ENCODE measurements at places on chromosomes 7 and 10. TPM values are rescaled to one million over a fixed set of nuclear protein-coding genes. Genes with fewer than 3 reads are reported as not detected.
A peak's percentile ranks its signal among the peaks of the same experiment; 100 is the strongest.

PAX4 gene
- not detected for total RNA-seq

TUBB8 gene
- total RNA-seq, result not detected

GRCh38 chr10:63206997-63207811 is 74.1 kb downstream of the NRBF2 start:
- H3K4me1 ChIP-seq, result peaks cover 8% of the 10 kb centered on the region
- no peak overlapping the region for H3K27ac ChIP-seq
- H3K36me3 ChIP-seq, result peaks cover 71% of the 10 kb centered on the region
- no peak for DNase-seq
- H3K4me3 ChIP-seq, result no peak overlapping the region
- no peaks in the 10 kb centered on the region for H3K27me3 ChIP-seq

ARL5B gene
- total RNA-seq, result 8.1 TPM

DNA sequence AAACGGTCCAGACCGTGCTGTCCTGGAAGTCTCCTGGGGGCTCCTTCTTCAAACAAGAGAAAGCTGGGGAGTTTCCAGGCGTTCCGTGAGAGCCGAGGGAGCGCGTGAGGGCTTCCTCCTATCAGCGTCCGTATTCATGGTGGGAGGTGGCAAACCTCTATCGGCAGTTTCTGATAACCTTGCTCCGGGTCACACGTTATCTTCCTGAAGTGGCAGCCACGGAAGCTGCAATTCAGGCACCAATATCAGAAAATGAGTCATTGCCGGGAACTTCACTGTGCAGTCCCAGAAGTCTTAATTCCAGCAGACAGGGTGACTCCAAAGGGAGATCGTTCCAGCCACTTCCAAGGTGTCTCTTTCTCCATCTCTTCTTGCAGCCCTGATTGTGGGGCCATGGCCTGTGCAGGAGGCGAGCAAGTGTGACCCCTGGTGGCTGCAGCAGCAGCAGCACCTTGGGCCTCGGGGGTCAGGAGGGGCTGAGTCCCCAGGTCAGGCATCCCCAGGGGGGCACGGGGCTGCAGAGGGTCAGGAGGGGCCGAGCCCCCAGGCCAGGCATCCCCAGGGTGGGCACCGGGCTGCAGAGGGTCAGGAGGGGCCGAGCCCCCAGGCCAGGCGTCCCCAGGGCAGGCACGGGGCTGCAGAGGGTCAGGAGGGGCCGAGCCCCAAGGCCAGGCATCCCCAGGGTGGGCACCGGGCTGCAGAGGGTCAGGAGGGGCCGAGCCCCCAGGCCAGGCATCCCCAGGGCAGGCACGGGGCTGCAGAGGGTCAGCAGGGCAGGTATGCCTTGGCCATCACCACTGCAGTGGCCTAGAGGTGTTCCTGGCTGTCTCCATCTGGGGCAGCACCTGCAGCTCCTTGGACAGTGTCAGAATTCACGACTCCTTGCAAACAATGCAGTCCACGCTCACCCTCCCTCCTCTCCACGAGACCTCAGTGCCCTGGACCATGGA is 538.7 kb downstream of the DNAJB6 start:
- peak; percentile 38 for DNase-seq
- no peak overlapping the region for H3K4me3 ChIP-seq

DNA sequence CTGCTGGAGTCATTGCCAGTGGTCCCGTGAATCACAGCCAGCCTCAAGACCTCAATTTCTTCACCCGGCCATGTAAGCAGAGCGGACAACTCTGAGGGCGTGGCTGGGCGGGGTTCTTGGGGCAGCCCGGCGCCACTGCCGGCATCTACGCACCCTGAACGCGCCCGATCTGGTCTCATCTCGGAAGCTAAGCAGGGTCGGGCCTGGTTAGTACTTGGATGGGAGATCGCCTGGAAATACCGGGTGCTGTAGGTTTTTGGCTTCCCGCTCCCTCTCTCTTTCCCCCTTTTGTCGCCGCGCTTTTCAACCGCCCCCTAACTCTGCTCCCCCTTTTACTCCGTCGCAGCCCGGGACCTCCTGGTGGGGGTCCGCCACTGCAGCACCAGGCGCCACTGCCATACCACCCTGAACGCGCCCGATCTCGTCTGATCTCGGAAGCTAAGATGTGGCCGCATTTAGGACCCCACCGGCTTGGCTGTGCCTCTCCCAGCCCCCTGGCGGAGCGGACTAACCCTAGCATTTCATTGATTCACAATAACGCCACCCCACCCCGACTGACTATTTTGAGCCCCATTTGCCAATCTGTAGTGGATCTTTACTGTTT is 25.3 kb downstream of the GARIN1A start:
- H3K27ac ChIP-seq, result no peak overlapping the region
- no peaks in the 10 kb centered on the region for H3K27me3 ChIP-seq
- H3K4me3 ChIP-seq, result no peak overlapping the region

DNA sequence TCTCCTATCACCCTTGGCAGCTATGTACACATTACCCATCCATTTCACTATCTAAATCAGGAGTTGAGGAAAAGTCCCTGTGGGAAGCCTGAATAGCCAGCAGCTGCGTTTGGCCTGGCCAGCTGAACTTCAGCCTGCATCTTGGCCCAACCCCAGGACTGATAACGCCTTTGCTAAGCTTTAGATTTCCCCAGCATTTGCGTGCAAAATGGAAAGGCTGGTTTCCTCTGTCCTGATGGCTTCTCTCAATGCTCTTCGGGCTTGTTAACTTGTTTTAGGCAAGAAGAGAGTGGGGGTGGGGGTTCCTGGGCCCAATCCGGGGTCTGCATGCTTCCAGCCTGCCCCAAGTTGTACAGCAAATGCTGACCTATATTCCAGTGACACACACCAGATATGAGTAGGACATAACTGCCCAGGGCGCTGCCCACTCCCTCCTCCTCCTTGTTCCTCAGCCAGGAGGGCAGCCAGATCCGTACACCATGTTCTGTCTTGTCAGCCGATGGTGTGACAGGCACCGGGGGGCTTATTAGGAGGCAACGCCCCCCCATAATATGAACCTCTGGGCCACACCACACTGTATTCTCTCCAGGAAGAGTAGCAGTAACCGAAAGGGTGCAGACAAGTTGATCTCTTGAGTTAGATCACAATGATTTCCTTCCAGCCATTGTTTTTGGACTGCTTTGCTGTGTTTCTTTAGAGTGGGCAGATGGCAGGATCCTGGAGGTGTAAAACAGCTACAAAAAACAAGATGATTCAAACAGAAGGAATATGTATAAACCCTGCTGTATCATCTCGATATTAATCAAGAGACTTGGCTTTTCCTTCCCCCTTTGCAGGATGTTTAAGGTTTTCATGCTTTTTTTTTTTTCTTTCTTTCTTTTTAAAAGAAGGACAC is 339.0 kb downstream of the RNLS start:
- no peaks in the 10 kb centered on the region for H3K27me3 ChIP-seq
- H3K27ac ChIP-seq, result no peak overlapping the region
- H3K36me3 ChIP-seq, result no peaks in the 10 kb centered on the region

GRCh38 chr10:132452651-132453469 is 55.9 kb downstream of the PWWP2B start:
- peaks cover 18% of the 10 kb centered on the region for H3K4me1 ChIP-seq
- no peaks in the 10 kb centered on the region for H3K27me3 ChIP-seq
- no peaks in the 10 kb centered on the region for H3K36me3 ChIP-seq
- DNase-seq, result peak; percentile 81
- H3K4me3 ChIP-seq, result peak overlapping the region; percentile 51

DNA sequence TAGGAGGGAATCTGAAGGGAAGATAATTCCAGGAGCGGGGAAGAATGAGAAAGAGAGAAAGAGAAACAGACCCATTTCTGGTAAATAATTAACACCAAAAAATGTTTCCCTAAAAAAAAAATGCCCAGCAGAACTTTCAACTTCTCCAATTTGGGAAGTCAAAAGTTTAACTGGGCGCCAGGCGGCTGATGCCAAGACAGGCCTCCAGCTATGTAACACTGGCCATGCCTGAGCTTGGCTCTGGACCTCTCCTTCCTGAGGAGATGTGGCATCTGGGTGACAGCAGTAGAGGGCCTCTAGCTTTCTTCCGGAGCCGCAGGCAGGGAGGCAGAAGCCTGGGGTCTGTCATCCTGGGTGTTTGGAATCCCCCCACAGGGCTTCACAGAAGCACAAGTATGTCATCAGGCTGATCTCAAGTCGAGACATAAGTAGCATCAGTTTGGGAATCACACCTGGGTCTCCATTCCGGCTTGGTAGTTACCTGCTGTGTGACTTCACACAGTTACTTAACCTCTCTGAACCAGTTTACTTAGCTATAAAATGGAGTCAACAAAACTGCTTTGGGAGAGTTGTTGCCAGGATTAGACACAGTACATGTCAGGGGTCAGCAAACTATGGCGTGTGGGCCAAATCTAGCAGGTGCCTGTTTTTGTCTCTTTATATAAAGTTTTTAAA is 50.5 kb upstream of the TCF7L2 start:
- no peak overlapping the region for H3K4me3 ChIP-seq
- H3K27ac ChIP-seq, result no peak overlapping the region
- no peaks in the 10 kb centered on the region for H3K27me3 ChIP-seq
- no peaks in the 10 kb centered on the region for H3K36me3 ChIP-seq
- no peak for DNase-seq
- no peaks in the 10 kb centered on the region for H3K4me1 ChIP-seq

- H3K4me1 ChIP-seq, result no peaks in the 10 kb centered on the region
- no peak overlapping the region for H3K4me3 ChIP-seq
- H3K36me3 ChIP-seq, result no peaks in the 10 kb centered on the region
Measured at GRCh38 chr7:110801502-110801901, 289.4 kb upstream of the LRRN3 start.

TRPV5 gene
- not detected for total RNA-seq

DNA sequence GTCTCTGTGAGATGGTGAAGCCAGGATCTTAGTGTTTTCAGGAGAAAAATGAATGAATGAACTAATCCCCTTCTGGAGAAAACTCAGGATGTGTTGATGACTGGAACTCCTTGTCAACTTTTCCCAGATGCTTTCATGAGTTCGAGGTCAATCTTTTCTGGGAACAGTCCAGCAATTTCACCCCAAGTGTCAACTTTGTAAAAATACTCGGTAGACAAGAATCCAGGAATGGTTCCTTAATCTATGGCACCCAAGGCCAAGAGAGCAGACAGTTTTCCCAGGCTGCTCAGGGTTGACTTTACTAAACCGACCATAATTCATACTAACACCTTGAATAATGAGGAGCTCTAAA is 31.1 kb upstream of the LYZL1 start:
- H3K4me3 ChIP-seq, result no peak overlapping the region
- no peaks in the 10 kb centered on the region for H3K36me3 ChIP-seq
- no peak for DNase-seq
- peak overlapping the region; percentile 61 for H3K27ac ChIP-seq

GRCh38 chr7:148687555-148687954 is 11.1 kb upstream of the CUL1 start:
- H3K4me3 ChIP-seq, result no peak overlapping the region
- DNase-seq, result no peak
- H3K27me3 ChIP-seq, result no peaks in the 10 kb centered on the region
- H3K36me3 ChIP-seq, result no peaks in the 10 kb centered on the region
- H3K4me1 ChIP-seq, result no peaks in the 10 kb centered on the region
- H3K27ac ChIP-seq, result no peak overlapping the region

GRCh38 chr7:1458683-1459511 is at the start of gene MICALL2:
TSS of gene MICALL2 (minus strand) at chr7:1459470. CDS start at chr7:1459326, 144 bp downstream.
- H3K4me1 ChIP-seq, result peaks cover 38% of the 10 kb centered on the region
- peak within 1 kb of the TSS; percentile 99 for H3K4me3 ChIP-seq
- H3K27me3 ChIP-seq, result no peaks in the 10 kb centered on the region
- H3K27ac ChIP-seq, result peak within 1 kb of the TSS; percentile 83
- H3K36me3 ChIP-seq, result no peaks in the 10 kb centered on the region
- peak; percentile 89 for DNase-seq

Data from PC-3 (cell line).